ENCODE measurements at places on chromosomes 5 and 9.

DNA sequence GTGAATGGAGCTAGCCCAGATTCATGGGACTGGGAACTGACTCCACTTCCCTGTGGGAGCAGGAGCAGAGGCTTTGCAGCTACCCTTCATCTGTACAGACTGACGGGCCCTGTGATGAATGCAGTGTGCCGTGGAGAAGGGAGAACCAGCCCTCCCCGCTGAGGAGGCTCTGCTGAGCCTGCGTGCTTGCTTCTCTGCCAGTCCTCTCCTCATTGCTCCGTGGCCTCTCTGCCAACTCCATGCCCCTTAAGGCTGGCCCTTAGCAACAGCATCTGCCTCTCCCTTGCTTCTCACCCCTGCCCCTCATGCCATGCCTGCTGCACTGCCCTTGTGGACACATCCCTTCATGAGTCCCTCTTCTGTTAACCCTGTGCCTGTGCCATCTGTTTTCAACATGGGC lies 53.6 kb downstream of the GADD45G start:
- no peak for DNase-seq

- DNase-seq, result no peak
Observed at GRCh38 chr5:78647838-78648358, 674 bp downstream of the LHFPL2 start.

GRCh38 chr5:79109527-79110492 lies 1.8 kb upstream of the BHMT start:
- no peak for DNase-seq

- DNase-seq, result no peak
Observed at GRCh38 chr5:170749911-170750431, 33.6 kb upstream of the GABRP start.

GRCh38 chr5:111511174-111511830 lies 1.0 kb downstream of the STARD4 start:
- no peak for DNase-seq

GRCh38 chr5:90968319-90968718 lies 409.7 kb downstream of the ADGRV1 start:
- no peak for DNase-seq

- DNase-seq, result no peak
Observed at GRCh38 chr9:135945969-135946368, 15.2 kb downstream of the UBAC1 start.

GRCh38 chr5:14913096-14913495 lies 41.5 kb upstream of the ANKH start:
- DNase-seq, result no peak

- DNase-seq, result no peak
Observed at GRCh38 chr9:131809941-131810344, 70.1 kb upstream of the RAPGEF1 start.

DNA sequence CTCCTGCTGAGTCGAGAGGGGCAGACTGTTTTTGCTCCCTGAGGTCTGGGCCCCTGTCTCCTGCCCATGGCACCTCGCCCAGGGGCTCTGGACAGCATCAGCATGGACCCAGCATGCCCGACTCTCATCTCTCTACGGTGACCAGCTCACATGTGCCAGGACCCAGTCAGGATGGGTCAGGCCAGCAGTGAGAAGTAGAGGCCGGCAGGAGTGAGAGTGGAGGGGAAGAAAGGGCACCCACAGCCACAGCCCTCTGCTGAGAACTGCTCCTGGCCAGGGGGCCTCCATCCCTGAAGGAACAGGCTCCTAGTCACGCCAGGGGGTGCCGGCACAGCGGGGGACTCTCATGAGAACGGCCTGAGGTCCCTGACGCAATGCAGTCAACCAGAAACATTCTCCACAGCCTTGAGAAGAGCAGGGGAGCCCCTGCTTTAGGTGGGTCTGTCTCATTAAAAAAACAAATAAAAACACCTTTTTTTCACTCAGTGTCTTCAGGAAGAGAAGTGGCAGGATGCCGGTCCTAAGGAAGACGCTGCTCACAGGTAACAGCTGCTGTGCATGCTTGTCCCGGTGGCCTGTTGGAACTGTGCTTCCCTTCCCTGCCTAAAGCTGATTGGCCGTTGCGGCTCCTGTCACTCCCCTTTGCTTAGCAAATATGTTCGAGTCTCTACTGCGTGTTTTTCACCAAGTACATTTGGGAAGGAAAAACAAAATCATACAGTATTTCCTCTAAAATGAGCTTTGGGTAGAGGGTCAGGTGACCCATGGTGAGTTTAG lies 85.7 kb upstream of the FBXW11 start:
- no peak for DNase-seq

DNA sequence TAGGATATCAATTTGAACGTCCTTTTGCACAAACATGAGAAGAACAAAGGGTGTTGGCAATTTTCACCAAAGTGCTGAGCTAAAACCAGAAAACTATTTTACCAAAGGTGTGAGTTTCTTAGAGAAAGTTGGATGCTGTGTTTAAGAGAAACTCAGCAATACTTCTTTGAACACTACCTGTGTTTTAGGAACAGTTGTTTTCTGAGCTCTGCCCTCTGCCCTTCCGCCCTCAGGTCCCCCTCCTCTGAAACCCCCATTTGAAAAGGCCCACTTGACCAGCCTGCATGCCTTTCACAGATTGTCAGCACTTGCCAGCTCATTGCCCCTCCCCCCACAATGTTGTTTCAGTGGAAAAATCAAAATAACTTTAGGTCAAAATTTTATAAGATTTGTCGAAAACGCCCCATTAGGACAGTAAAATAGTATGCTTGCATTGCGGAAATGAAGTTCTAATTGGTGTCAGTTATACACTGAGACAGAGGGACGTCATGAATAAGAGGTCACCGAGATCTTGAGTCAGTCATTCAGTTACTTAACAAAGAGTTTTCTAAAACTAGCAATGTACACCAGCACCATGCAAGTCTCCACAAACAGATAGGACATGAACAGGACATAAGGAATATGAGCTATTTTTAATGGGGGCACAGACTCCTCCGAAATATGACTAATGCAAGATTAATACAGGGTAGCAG lies 61.9 kb upstream of the IL7R start:
- no peak for DNase-seq

- DNase-seq, result no peak
Observed at GRCh38 chr9:35026671-35027070, 37.1 kb downstream of the DNAJB5 start.

DNA sequence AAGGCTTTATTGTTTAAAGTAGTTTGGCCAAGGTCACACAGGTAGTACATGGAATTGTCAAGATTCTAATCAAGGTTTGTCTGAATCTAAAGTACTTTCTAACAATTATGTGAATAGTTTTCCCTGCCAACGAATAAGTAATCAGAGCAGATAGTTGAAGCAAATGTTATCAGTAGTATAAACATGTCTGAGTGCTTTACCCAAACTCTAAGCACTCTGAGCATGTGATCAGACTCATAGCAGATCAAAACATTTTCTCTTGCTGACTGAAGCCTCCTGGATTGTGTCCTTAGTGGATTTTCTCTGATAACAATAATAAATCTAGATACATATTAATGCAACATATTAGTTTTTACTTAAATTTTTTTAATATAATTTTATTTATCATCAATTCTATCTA lies 995.0 kb downstream of the EFNA5 start:
- no peak for DNase-seq

DNA sequence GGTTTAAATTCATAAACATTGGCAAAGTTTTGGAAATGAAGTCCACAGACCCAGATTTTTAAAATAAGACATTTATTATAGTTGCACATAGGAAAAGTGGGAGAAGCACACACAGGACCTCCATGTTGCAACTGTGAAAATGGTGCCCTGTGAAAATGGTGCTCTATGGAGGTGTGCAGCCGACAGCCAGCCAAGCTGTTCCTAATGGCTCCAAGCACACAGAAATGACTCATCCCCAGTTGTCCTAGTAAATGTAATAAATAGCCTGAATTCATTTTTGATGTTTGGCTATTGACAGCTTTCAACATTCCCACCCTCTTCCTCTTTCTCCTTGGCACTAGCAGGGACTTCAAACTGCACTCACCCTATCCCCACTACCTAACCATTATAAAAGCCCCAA lies 590.9 kb downstream of the CAAP1 start:
- DNase-seq, result no peak

GRCh38 chr9:108704156-108704852 lies 151.5 kb downstream of the ACTL7B start:
- DNase-seq, result no peak

DNA sequence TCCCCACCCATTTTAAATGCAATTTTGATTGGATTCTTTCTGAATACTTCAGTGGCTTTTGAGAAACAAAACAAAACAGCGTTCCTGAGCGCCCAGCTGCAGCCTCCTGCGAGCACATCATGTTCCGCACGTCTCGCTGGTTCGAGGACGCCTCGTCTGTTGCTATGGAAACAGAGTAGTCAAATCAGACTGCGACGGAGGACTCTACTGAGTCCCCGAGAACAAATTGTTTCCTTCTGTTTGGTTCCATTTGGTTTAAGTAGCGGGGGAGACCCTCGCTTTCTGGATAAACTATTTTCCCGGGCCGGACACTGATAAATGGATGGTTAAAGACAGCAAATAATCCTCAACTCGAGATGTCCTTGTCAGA lies 69.0 kb downstream of the SLC28A3 start:
- DNase-seq, result peak; percentile 42

GRCh38 chr9:27280860-27281259 lies 16.1 kb downstream of the EQTN start:
- DNase-seq, result no peak

DNA sequence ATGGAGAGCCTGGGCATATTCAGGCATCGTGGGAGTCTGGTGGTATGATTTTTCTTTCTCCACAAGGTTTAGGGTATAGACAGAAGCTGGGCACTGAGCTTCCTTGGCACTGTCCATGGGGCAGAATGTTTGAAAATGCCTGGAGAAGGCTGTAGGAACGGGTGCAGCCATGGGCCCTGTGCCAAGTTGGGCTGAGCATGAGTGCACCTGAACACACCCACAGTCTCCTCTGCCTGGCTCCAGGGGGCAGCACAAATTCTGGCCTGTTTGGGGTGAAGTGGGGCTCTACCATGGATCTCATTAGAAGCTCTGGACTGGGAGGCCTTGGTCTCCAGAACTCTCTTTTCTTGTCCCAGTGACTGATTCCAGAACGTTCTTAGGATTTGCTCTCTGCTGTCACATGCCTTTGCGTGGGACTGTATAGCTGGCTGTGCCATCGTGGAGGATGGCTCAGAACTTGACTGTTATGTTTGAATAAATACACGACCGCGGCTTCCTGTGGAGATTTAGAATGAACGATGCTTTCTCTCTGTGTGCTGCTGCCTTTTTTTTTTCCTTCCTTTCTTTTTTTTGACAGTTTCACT lies 229.8 kb downstream of the FANCC start:
- DNase-seq, result no peak

GRCh38 chr9:85212887-85213286 lies 528.9 kb downstream of the AGTPBP1 start:
- DNase-seq, result no peak

DNA sequence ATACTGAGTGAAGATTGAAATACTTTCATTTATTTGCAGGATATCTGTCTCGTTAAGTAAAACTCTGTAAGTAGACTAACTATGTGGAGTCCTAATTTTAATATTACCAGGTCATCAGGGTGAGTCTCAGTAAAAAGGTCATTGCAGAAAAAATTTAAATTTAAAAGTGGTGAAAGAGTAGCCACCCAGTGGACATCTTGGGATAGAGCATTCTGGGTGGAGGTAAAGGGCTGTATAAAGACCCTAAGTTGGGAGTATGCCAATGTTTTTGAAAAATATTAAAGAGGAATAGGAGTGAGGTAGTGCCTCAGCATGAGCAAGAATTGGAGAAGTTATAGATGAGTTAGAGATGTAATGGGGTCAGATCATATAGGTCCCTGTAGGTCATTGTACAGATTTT lies 145.5 kb downstream of the HMHB1 start:
- DNase-seq, result no peak

- no peak for DNase-seq
Observed at GRCh38 chr9:133276001-133276884, 1.2 kb upstream of the ABO start.

DNA sequence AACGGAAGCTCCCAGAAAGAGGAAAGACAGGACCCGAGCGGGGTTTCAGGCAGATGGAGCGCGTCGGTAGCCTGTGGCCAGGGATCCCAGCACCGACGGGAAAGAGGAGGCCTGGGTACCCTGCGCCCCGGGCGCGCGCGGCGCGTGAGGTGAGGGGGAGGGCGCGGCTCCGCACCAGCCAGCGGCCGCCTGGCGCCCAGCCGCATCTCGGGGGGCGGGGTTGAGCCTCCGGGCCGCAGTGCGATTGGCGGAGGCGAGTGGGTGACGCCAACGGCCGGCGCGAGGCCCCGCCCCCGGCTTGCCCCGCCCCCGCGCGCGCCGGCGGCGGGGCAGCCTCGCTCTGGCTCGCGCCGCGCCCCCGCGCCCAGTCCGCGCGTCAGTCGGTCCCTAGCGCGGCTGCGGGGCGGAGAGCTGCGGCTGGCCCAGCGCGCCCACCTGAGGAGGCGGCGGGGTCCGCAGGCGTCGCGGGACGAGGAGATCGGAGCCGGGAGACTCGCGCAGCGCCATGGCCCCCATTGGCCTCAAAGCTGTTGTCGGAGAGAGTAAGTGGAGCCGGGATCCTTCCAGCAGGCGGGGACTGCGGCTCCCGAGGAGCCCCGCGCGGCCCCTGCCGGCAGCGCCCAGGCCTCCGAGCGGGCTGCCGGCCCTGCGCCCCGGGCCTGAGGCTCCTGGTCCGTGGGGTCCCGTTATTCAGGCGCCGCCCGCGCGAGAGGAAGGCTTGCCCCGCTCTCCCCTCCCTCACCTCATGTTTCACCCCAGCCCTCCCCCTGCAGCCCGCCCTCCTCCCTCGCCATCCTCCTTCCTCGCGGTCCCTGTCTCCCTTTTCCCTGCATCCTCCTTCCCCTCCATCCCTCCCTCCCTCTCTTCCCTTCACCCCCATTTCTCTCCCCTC lies at the start of gene STXBP1:
Gene STXBP1, plus strand, starts transcription at position 379 of the 892 bp plus-strand sequence. Its CDS starts 127 bp downstream, at position 506.
- DNase-seq, result peak; percentile 67

- DNase-seq, result no peak
Observed at GRCh38 chr5:1185629-1186350, 15.6 kb upstream of the SLC6A19 start.

DNA sequence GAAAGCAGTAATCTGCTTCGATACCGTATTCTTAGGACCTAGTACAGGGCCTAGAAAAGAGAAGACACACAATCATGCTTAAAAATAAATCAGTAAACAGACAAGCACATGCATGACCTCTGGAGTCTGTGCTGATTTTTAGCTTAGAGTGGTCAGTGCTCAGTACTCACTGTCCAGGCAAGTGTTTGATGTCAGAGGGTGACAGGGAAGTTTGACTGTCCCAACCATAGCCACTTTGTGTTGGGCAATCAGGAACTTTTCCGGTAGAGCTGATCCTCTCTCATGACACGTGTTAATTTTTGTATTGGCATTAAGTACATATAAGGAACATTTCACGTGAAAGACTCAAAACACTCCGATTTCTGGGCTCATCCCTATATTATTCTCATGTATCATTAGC lies 464.7 kb upstream of the KLF4 start:
- DNase-seq, result no peak
